GM23248 (cell line): ENCODE measurements at places on chromosomes 2 and 18.
A peak's percentile ranks its signal among the peaks of the same experiment; 100 is the strongest.

DNA sequence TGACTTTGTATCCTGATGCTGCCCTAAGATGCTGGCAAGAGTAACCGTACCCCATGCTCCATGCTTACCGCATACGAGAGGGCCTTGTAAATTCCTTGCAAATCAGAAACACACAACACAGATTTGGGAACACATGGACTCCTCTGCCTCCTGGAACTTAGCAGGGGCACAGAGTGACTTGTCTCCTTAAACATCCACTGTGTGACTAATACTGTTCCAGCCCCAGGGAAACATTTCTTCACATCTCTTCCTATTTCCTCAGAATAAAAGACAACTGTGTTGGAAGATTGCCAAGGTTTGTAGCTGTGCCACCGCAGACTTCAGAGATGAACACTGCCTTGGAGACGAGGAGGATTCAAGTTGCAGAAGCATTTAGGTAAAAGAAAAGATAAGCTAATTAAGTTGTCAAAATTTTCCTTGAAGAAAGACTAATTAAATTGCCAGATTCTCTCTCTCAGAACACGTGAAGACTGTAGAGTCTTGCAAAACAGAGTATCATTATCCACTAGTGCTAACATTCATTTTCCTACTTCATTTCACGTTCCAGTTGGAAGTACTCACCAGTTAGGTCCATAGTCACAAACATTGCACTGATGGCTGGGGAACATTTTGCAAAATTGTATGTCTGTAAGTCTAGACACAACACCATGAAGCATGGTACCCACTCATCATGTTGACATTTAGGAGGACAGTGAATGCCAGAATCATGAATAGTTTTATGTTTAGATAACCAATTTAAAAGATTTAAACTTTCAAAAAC is 188.8 kb downstream of the TSN start:
- DNase-seq: peak; percentile 95

- DNase-seq: no peak
These were observed 20.2 kb upstream of the ADAM23 start for GRCh38 chr2:206423147-206423546.

GRCh38 chr2:126859631-126860030 is 39.1 kb upstream of the TEX51 start:
- DNase-seq: no peak

DNA sequence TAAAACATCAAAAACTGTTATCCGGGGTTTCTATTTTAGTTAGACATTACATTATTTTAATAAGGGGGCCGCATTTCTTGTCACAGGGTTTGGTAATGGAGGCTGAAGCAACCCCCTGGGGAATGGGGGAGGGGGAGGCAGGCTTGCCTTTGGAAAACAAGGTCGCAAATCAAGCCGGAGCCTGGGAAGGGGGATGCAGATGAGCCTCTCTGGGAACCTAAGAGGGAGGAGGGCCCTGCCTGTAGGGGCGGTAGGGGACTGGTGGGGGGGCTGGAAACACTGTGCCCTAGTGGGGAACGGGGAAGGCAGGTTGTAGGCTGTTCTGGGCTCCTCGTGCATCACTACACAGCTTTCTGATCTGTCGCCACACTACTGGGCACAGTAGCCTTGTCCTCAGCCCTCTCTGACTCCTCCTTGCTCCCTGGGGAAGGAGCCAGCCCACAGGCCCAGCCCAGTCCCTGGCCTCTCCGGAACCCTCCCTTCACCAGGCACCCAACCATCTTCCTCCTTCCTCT is 170.2 kb upstream of the SMAD2 start:
- DNase-seq: no peak

DNA sequence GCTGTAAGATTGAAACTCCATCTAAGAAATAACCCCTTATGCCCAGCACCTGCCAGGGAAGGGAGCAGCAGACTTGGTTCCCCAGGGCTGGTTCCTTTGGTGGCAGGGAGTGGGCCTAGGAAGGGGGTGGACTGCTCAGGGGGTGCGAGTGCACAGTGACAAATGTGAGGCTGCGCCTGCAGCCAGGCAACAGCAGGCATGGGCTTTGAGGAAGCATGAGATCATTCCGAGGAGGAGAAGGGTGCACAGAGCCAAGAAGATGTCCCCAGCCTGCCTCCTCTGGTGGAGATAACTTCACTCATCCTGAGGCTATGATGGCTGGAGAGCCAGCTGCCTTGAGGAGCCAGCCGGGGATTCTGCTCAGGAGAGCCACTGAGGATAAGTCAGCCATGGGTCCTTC is 158.0 kb downstream of the CAPN13 start:
- DNase-seq: peak; percentile 40

- no peak for DNase-seq
These were observed 181.5 kb downstream of the NAPG start for GRCh38 chr18:10707294-10707693.

DNA sequence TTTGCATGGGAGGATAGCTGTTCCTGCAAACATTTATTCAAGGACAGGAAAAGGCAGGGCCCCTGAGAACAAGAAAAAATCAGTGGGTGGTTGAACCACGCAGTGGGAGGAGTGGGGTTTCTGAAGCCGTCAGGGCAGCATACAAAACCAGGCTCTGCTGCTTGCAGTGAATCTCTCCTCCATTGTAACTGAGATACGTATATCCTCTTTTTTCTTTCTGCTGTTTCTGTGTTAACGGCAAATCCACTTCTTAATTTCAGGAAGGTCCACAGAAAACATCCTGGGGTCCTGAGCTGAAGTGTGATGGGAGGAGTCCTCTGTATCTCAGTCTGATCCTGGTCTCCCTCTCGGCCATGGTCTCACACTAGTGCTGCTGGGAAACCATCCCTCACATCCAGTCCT is 27.2 kb upstream of the KCNF1 start:
- no peak for DNase-seq

- no peak for DNase-seq
These were observed 6.0 kb downstream of the CIAO1 start for GRCh38 chr2:96271995-96272394.

DNA sequence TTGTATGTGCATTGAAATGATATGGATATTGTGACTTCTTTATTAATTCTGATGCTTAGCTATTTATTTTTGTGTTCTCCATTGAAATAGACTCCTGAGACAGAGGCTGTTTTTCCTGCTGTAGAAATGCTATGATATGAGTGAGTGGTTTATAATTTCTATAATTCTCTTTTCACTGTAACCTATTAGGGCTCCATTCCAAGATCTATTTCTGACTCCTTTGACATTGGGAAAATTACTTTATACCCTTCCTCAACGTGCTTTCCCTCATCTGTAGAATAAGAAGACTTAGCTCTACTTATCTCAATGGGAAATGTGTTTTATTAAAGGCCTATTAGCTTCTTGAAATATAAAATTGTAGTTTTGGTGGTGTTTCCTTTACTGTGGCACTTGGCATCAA is 144.5 kb upstream of the RPRM start:
- DNase-seq: no peak
